Neural progenitor cell (in vitro differentiated cells): ENCODE measurements at places on chromosomes 5 and 9.

GRCh38 chr9:131671133-131671520 is 68.7 kb downstream of the RAPGEF1 start:
- DNase-seq: peak; percentile 40

DNA sequence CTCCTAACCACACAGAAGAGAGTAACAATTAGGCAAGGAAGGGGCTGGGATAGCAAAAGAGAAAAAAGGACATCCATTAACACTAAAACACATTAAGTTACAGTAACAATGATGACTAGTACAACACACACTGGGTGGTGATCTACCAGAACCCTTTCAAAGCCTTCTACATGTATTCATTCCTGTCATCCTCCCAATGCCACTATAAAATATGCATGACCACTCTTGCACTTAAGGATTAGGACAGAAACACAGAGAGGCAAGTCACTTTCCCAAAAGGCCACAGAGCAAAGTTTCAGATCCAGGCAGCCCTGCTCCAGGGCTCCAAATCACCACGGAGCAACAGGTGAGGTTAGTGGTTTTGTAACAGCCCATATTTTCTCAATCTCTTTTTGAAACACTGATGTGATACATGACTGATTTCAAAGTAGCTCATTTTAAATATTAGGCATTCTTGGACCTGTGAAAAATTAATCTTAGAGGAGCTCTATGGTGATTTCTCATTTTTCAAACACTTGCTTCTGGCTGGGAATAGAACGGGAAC is 86.7 kb downstream of the AUH start:
- no peak for DNase-seq

DNA sequence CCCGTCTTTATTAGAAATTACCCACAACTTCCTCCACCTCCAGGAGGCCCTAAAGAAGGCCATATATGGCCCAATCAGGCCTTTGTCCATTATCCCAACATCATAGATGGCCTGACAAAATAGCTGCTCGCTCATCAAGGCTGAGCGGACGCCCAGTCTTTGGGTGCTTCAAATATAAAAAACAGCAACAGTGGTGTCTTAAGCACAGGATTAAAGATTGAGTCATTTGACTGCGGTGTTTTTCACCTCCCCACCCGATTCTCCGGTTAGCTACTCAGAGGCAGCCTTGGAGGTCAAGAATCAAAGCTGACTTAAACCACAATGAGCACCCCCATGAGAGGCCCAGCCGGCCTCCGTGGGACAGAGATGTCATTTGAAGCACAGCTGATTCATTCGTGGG is 18.8 kb downstream of the S1PR3 start:
- no peak for DNase-seq

DNA sequence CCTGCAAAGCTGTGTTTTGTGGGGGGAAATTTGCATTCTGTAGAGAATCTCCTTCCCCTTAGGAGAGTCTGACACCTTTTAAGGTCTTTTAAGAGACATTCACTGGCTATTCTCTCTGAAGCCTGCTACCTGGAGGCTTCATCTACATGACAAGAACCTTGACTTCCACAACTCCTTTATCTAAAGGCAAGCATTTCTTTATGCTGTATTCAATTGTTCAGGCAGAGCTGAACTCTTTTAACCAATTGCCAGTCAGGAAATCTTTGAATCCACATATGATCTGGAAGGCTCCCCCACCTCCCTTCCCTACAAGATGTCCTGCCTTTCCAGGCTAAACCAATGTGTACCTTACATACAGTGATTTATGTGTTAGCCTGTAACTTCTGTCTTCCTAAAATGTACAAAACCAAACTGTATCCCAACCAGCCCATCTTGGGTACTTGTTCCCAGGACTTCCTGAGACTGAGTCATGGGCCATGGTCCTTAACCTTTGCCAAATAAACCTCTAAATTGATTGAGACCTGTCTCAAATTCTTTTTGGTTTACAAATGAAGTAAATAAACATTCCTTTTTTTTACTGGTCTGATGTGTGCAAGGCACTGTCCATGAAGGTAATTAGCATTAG is 9.9 kb downstream of the C9orf85 start:
- DNase-seq: no peak

GRCh38 chr9:69121155-69122081 is 52.7 kb upstream of the TJP2 start:
- DNase-seq: peak; percentile 86

DNA sequence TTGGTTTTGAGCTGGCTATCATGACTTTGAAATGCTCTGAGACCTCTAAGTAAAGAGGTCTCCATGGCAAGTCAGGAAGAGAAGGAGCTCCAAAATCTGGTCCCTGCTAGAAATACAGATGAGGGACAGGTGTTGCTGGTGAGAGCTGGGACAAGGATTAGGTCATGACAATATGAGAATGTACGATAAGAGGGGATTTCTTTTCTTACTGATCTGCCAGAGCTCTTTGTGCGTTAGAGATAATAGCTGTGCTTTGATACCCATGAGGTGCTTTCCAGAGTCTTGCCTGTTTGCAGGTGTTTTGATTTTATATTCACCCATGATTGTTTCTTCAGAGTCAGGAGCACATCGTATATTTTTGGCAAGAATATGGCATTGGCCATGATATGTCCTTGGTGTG is 56.5 kb downstream of the ANKRD33B start:
- no peak for DNase-seq

DNA sequence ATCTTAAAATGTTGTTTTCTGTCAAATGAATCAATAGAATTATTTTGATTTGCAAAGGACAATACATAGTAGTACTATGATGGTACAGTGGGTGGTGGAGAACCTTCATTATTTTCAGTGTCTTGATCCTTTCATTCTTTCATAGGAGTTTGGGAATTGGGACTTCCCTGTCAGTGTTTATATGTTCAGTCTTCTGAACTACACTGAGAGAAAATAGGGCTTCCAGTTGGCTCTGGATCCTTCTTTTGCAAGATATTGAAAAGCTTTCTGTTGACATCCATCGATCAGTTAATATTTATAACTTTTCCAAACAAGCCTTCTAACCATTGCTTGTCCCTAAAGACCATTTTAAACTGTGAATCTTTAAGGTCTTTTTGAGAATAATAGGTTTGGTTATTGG is 94.7 kb downstream of the XRCC4 start:
- no peak for DNase-seq

DNA sequence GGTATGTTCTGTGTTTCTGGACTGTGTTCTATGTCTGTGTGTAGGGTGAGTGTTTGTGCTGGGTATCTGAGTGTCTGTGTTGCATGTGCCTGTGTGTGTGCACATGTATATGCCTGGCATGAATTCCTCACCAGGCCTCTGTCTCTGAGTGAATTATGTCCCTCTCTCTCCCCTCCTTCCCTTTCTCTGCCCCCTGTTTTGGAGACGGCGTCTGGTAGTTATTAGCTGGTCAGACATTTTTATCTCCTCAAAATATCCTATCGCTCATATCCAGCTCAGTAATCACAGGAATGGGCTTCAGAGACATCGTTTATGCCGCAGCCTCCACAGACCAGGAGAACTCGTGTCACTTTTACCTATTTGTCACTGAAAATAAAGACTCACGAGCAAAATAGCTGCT is 483.2 kb upstream of the BRINP1 start:
- DNase-seq: no peak

DNA sequence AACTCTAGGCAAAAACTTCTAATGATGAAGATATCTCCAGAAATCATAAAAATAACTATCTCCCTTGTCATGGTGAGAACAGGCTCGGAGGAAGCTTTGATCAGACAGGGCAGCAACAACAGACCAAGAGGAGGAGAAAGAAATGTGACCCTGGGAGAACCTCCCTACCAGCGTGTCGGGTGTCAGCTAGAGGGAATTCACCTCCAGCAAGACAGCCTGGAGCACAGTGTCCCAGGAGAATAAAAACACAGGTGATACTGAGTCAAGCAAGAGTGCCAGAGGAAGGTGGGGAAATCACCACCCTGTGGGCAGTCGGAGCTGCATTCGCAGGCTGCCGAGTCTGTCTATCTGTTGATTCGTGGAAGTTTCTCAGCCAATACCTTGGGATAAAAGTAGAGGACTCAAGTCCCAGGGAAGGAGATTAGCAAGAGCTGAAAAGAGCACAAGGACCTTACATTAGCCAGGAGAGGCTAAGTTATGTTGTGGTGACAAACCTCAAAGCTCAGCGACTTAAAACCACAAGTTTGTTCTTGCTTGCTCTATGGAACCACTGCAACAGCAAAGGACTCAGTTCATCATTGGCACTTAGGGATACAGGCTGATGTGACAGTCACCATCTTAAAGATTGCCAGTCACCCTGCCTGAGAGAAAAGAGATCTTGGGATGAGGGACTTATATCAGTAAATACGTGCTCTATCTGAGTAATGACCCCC is 598.3 kb downstream of the CCDC171 start:
- DNase-seq: no peak

- DNase-seq: no peak
These were observed 33.4 kb upstream of the TBC1D2 start for GRCh38 chr9:98288881-98289280.

GRCh38 chr9:16813838-16814237 is 56.6 kb downstream of the BNC2 start:
- no peak for DNase-seq

DNA sequence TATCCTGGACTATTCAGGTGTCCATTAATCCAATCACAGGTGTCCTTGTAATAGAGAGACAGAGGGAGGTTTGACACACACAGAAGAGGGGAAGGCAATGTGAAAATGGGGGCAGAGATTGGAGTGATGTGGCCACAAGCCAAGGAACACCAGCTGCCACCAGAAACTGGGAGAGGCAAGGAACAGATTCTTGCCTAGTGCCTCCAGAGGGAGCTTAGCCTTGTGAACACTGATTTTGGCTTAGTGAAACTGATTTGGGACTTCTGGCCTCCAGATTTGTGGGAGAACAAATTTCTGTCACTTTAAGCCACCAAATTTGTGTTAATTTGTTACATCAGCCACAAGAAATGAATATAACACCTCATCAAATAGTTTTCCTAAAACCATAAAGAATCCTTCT is 416.2 kb downstream of the ENC1 start:
- no peak for DNase-seq

DNA sequence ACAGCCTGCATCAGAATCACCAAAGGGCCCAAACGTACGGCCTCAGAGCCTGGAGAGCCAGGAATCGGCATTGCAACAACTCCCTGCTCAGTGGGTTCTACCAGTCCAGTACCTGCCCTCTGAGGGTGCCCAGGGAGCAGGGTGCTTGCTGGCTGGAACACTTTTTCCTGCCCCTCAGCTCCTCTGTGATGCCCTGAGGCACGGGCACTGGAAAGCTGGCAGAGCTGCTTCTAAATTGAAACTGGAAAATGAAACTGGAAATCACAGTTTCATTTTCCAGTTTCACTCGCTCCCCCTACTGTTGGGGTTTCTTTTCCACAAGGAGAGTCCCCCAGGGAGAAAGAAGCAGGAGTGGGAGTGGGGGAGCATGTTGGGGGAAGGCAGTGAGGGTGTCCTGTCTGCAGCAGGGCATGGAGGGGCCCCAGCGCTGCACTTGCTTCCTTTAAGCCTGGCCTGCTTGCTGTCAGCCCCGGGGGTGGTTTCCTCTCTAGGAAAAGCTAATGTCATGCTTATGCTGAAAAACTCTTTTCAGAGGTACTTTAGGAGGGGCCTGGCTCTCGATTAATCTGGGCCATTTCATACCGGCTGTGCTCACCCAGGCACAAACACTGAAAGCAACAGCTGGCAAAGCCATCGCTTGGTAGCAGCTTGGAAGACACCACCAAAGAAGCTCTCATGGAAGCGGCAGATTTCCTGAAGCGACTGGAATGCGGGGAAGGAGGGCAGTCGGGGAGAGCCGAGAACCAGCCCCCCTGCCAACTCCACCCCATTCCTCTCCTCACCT is 26.2 kb downstream of the IRF1 start:
- DNase-seq: peak; percentile 51

- DNase-seq: no peak
These were observed 6.5 kb upstream of the CCDC192 start for GRCh38 chr5:127696683-127697082.

- no peak for DNase-seq
These were observed 325.8 kb downstream of the PRR16 start for GRCh38 chr5:120789918-120790317.

DNA sequence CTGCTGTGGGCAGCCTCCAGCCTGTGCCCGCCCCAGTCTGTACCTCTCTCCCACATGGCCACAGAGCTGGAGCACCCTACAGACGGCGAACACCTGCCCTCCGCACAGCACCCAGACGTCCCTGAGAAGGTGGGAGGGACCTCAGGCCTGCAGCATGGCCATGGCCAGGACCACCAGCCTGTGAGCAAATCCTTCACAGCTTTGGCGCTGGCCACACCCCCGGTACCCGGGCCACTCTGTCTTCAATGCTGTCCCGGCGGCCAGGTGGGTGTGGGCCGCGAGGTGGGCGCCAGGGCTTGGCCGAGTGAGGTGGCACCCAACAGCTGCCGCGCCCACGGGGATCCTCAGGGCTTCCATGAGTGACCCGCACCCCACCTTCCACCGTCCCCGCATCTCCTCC is 18.7 kb downstream of the NOTCH1 start:
- no peak for DNase-seq

DNA sequence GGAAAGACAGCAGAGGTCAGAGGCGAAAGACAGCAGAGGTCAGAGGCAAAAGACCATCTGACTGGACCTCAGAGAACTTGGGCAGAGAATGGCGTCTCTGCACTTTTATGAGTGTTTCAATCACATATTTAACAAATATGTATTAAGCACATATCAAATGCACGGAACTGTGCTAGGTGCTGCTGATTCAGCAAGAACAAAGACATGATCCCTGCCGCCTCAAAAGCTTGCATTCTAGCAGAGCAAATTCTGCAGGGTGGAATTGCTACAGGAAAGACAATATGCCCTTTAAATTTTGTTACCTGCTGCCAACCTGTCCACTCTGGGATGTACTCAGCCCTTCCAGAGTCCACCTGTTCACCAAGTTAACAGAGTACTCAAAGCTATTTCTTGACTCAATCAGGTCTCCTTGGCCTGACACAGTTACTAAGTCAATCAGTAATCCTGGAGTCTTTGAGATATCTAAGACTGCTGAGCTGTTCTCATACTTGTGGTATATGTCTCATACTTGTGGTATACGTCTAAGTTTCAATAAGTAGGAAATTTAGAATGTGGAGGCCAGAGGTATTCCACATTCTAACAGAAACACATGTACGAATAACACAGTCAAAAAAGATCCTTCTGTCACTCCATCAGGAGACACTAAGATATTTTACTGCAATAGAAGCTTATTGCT is 131.8 kb downstream of the GNAQ start:
- DNase-seq: no peak

- no peak for DNase-seq
These were observed 41.0 kb downstream of the CYFIP2 start for GRCh38 chr5:157306692-157307471.

- peak; percentile 24 for DNase-seq
These were observed 108.2 kb downstream of the HTR1A start for GRCh38 chr5:63854076-63854475.

- DNase-seq: no peak
These were observed 44.4 kb downstream of the MUSK start for GRCh38 chr9:110712955-110713354.

DNA sequence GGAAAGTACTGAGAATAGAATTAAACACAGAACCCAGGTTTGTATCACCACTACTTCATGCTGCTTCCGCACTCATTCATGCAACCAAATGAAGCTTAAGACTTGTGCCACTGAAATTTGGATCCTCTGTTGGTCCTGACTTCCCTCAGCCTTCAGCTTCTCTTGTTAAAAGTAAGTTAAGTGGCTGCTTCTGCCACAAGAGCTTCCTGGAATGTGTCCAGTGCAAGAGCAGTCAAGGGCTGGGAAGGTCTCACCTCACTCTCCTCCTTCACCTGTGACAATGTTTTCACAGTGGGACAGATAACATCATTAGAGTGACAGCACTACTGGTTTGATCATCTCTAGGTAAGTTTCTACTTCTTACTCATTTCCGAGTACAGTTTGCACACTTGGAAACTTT is 7.9 kb downstream of the SNCAIP start:
- DNase-seq: no peak
